ENCODE measurements at places on chromosomes 7 and 10. TPM values are rescaled to one million over a fixed set of nuclear protein-coding genes. Genes with fewer than 3 reads are reported as not detected.

SPDYE18 gene
- 1.3 TPM for polyA plus RNA-seq

GDF2 gene
- not detected for polyA plus RNA-seq

VWA2 gene
- 13.8 TPM for polyA plus RNA-seq

GIMAP5 gene
- 29.9 TPM for polyA plus RNA-seq

PPP1R9A gene
- 0.89 TPM for polyA plus RNA-seq

FAM13C gene
- polyA plus RNA-seq, result 3.3 TPM

OPALIN gene
- not detected for polyA plus RNA-seq

ANKRD1 gene
- polyA plus RNA-seq, result 4.5 TPM

TMEM225B gene
- 0.45 TPM for polyA plus RNA-seq

DYNC1I1 gene
- polyA plus RNA-seq, result 0.12 TPM

HHEX gene
- polyA plus RNA-seq, result 5.5 TPM

DKK1 gene
- 0.67 TPM for polyA plus RNA-seq

MET gene
- 2.7 TPM for polyA plus RNA-seq

FFAR4 gene
- 0.45 TPM for polyA plus RNA-seq

YAE1 gene
- polyA plus RNA-seq, result 51.0 TPM

MNX1 gene
- 3.5 TPM for polyA plus RNA-seq

MSRB2 gene
- polyA plus RNA-seq, result 36.0 TPM

GDI2 gene
- 322 TPM for polyA plus RNA-seq

PRKAR2B gene
- 7.8 TPM for polyA plus RNA-seq

FLNC gene
- 8.1 TPM for polyA plus RNA-seq
